ENCODE measurements at places on chromosomes 11 and 22.

DNA sequence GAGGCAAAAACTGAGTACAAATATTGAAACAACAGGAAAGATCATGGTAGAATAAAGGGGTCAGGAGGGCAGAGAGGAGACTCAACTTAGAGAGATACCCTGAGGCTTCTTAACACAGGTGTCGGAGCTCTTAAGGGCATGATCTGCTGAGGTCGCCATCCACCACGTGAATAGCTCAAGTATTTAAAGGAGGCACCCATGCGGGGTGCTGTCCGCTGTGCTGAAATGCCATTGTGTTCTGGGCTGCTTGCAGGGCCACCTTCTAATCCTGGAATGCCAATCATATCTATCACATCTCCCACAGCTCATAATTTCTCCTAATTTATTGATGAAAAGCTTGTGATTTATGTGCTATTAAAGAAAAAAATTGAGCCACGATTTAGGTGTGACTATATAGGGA lies 90.2 kb downstream of the SEZ6L start:
- DNase-seq, result peak; percentile 4

DNA sequence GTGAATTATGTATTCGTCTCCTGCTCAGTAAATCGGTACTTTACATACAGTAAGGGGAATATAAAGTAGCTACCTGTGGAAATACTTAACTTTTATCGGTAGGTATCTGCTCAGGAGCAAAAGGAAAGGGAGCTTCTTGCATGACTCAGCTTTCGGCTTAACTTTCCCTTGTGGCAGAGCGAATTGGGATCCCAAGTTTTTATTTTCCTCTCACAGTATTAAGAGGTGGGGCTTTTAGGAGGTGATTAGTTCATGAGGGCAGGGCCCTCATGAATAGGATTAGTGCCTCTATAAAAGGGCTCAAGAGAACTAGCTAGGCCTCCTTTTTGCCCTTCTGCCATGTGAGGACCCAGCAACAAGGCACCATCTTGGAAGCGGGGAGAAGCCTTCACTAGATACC lies 18.7 kb downstream of the RCN1 start:
- DNase-seq, result no peak

- peak; percentile 86 for DNase-seq
Observed at GRCh38 chr11:69700278-69701140, 3.3 kb downstream of the FGF19 start.

- DNase-seq, result no peak
Observed at GRCh38 chr11:57588046-57588710, 9.3 kb upstream of the SERPING1 start.

DNA sequence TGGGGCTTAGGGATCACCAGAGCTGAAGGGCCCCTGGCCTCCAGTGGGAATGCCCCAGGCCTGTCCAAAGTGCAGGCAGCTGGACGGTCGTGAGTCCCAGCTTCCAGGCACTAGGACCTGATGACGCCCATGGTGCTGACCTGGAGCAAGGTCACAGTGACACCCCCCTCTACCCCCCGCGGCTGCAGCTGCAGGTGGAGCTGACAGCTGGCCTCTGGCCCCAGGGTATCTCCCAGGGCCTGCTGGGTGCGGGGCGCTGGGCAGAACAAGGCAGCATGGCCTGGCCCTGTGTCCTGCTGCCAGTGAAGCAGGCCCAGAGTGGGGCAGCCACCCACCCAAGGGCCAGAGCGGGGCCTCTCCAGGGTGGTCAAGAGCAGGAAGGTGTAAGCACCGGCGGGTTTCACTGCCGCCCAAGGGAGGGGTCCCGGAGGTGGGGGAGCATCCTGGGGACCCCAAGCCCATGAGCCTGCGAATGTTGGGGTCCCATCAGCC lies 553 bp upstream of the TCIRG1 start:
- peak; percentile 85 for DNase-seq

- DNase-seq, result peak; percentile 66
Observed at GRCh38 chr11:131511794-131512193, 141.4 kb downstream of the NTM start.
